Skin of body (tissue), 3 donors: ENCODE measurements at places on chromosomes 2 and 18.

GRCh38 chr2:238684362-238685326 is 163.2 kb upstream of the TWIST2 start:
- DNase-seq, result peak; percentile 96

DNA sequence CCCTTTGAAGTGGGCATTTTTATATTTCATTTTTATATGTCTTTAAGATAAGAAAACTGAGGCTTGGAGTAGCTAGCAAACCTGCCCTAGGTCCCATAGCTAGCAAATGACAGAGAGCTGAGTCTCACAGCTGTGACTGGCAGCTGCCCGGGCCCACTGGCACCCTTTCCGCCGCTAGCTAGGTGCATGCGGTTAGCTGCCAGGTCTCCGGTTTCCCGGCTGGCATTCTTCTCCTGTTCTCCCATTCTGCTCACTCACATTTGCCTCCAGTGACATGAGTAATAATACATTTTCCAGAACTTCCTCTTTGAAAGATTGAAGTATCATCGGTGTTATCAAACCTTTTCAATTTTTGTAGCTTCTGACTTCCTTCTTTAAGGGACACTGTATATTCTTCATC is 38.7 kb downstream of the MTCL1 start:
- no peak for DNase-seq

DNA sequence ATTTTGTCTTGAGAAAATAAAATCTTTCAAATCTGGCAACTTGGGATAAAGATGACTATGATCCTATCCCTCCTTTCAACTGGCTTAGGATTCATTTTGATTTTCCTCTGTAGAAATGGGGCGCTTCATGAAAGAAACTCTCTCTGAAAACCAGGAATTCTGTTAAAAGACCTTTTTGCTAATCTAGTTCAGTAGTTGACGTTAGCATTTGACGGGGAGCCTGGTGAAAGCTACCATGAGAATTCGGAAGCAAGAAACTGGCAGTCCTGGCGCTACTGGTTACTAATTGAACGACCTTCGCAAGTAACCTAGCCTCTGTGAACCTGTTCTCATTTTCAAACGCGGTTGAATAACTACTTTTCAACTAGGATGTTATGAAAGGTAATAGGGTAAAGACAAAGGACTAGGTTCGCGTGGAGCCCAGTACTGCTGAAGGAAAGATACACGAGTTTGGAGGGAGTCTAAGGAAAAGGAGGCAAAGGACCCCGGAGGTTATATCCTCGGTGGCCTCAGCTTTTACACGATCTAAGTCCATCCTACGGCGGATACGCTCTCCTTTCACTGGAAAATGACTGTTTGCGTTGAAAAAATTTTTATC is 604 bp upstream of the STK11IP start:
- DNase-seq, result no peak

DNA sequence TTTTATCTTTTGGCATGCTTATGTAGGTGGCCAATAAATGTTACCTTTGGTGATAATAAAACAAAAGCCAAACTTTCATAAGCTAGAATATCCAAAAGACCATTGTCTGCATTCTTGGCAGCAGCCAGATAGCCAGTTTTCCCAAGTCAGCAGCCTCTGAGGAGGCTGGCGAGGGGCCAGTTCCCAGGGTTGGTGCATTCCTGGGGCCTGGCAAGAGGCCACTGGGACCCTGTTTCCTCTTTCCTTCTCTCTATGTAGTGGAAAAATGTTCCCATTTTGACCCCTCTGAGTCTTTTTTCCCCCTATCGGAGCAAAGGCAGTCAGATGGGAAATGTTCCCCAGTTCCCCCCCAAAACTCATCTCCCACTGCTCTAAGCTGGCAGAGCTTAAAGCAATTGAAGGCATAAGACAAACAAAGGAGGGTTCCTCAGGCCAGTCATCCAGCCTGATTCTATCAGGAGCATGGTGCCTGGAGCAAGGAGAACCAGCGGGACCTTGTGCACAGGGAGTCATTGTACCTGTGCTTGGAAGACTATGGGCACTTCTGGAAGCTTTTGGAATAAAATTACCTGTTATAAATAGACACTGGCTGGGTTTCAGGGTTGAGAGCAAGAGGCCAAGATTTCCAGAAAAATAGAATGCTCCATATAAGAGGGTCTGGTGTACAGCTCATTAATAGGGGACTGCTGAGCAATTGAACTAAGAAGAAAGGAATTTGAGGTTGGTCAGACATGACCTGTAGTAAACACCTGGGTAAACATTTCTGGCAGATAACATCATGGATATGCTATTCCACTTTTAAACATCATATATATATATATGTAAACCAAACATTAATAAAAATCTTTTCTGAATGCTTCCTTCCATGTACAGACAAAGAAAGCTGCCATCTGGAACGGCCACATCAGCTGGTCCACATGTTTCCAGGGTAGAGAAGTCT is 63.4 kb downstream of the NCKAP5 start:
- no peak for DNase-seq

GRCh38 chr18:78427081-78427480 is 552.5 kb upstream of the SALL3 start:
- no peak for DNase-seq

DNA sequence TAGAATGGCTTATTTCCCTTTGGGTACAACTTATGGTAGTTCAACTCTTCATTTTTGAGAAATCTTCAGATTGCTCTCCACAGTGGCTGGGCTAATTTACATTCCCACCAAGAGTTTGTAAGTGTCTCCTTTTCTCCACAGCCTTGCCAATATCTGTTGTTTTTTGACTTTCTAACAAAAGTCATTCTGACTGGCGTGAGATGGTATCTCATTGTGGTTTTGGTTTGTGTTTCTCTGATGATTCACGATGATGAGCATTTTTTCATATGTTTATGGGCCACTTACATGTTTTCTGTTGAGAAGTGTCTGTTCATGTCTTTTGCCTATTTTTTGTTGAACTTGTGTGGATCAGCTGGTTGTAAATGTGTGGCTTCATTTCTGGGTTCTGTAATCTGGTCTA is 871.0 kb downstream of the EPHA4 start:
- DNase-seq, result no peak

DNA sequence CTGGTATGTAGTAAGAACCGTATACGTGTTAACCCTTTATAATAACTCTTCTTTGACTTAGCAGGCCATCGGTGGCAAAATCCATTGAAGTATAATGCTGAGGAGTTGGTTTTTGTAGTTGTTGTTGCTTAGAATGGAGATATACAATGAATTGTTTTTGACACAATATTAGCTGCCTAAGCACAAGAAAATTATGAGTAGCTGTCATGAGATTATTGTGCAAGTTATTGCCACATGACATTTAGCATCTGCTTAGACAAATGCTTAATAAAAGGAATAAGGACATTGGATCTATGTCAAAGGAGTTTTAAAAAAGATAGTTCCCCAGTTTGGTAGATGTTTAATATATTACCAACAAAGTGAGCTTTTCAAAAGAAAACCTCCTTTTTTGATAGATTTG is 59.9 kb downstream of the ABCB11 start:
- no peak for DNase-seq

DNA sequence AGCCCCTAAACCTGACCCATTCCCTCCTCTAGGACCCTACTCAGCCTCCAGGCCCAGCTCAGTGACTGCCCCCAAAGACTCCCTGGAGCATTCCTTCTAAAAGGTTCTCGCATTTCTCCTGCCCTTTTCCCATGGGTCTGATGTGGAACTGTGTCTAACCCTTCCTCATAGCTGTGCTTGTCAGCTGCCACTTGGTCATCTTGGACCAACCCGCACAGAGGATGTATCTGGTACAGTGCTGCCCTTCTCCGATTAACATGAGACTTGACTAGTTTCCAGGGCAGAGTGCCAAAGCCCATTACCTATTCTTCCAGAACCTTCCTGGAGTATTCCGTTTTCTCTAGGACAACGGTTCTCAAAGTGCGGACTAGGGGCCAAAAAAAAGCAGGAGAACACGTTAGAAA is 518 bp upstream of the NFU1 start:
- DNase-seq, result peak; percentile 66

- DNase-seq, result no peak
Observed at GRCh38 chr2:24743924-24744323, 49.3 kb downstream of the PTRHD1 start.

- DNase-seq, result peak; percentile 57
Observed at GRCh38 chr18:25568986-25569385, 217.0 kb upstream of the ZNF521 start.

GRCh38 chr2:17544256-17544655 is 3.8 kb downstream of the VSNL1 start:
- DNase-seq, result peak; percentile 82

GRCh38 chr2:226137201-226137811 is 662.3 kb downstream of the IRS1 start:
- no peak for DNase-seq

GRCh38 chr2:38496927-38497669 is 105.6 kb downstream of the HNRNPLL start:
- DNase-seq, result no peak
